Mucosa of descending colon (tissue), 3 donors: ENCODE measurements at places on chromosomes 4 and X. TPM values are rescaled to one million over a fixed set of nuclear protein-coding genes. Genes with fewer than 3 reads are reported as not detected.

RBM46 gene
- total RNA-seq: not detected

UGT2B11 gene
- 0.13 TPM for total RNA-seq

OPN1MW2 gene
- not detected for total RNA-seq

MAGED4B gene
- 15.7 TPM for total RNA-seq

CENPI gene
- total RNA-seq: 2.2 TPM

GYG2 gene
- 3.7 TPM for total RNA-seq

RBMXL3 gene
- not detected for total RNA-seq

AVPR2 gene
- total RNA-seq: 0.54 TPM

ITGB1BP2 gene
- 1.6 TPM for total RNA-seq

GPRIN3 gene
- 6.0 TPM for total RNA-seq

FGA gene
- 0.84 TPM for total RNA-seq

CHM gene
- total RNA-seq: 16.9 TPM

CXCL6 gene
- not detected for total RNA-seq

DDX53 gene
- not detected for total RNA-seq

ARMCX1 gene
- 4.6 TPM for total RNA-seq

INTU gene
- 8.2 TPM for total RNA-seq

- DNase-seq: no peak
Measured at GRCh38 chr4:62377700-62378099, 1177.6 kb downstream of the ADGRL3 start.

GRCh38 chr4:8123389-8123788 lies 35.2 kb downstream of the ABLIM2 start:
- no peak for DNase-seq

GRCh38 chr4:168852933-168853713 lies 156.9 kb downstream of the CBR4 start:
- no peak for DNase-seq

DNA sequence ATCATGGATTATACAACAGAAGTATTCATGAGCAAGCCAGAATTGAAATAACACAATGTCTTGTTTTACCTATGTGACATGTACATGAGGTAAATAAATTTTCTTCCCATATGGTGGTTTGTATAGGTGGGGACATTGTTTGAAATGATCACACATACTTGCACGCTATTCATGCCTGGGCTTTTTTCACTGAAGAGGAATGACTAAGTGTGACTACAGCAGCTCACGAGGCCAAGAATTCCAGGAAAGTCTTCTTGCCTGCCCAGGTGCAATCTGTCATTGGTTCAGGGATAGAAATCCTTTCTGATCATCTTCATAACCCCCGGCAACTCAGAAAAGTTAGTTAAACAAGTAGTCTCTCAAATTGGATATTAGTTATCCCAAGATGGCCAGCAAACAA lies 36.3 kb upstream of the AREG start:
- DNase-seq: no peak

DNA sequence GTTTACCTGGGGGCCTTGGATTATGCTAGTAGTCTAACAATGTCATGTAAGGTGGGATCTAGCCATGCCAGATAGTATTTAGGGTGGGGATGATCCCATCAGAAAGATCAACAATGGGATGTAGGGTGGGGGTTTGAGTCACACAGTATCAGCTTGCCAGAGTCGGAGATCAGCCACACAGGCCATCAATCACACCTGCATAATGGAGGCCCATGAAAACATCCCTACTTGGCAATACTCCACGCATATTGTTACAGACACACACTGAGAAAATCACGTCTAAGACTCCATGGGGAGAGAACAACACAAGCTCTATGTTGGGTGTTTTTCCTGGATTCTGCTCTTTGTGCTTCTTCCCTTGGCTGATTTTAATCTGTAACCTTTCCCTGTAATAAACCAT lies 49.5 kb upstream of the SLC25A4 start:
- no peak for DNase-seq

- no peak for DNase-seq
Measured at GRCh38 chr4:140174543-140174942, 20.6 kb upstream of the MAML3 start.

GRCh38 chr4:175065228-175065627 lies 147.1 kb downstream of the ADAM29 start:
- DNase-seq: no peak

GRCh38 chr4:5969336-5969735 lies 48.9 kb downstream of the C4orf50 start:
- no peak for DNase-seq

- no peak for DNase-seq
Measured at GRCh38 chr4:5963611-5964010, 54.6 kb downstream of the C4orf50 start.

- no peak for DNase-seq
Measured at GRCh38 chr4:86909546-86910295, 17.5 kb upstream of the C4orf36 start.

DNA sequence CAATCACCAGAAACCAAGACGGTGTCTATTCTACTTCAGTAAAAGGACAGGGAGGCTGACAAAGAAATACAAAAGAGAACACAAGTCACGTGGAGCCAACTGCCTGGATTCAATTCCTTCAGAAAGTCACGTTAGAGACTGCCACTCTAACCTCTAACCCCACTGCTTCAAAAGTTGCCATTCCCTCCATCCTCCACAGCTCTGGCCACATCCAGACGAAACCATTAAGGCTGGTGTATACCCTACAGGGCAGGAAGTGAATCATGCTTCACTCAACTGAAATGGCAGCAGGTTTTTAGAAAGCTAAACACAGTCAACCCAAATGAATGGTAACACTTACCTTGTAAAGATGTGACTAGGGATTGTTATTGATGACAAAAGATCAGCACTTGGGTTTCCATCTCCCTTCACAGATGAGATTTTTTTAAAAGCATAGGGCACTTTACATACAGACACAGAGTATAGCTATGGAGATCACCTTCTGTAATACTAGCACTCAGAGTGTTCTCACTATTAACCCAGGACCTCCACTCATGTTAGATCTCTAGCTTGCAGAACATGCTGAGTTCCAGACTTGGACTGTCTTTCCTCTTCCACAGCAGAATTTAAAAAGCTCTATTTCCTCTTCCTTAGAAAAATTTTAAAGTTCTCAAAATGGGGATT lies 37.4 kb downstream of the MAML3 start:
- no peak for DNase-seq

DNA sequence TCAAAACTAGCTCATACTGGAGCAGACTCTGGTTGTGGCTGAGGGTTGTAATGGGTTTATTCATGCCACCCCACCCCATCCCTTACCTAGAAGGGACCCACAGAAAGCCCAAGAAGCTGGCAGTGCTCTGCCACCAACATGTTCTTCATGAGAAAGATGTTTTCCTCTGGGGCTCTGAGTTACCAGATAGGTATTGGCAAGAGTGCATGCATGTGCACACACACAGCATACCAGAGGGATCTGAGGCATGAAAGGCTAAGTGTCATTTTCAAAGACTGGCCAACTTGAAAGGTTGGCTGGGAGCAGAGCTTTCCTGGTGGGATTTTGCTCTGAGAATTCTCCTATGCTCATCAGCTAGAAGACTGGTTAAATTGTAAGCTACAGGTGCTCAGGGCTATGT lies 65.2 kb downstream of the PHOX2B start:
- DNase-seq: no peak

- DNase-seq: no peak
Measured at GRCh38 chr4:177128306-177128705, 181.4 kb upstream of the NEIL3 start.

GRCh38 chr4:87011340-87012034 lies 76.7 kb downstream of the AFF1 start:
- DNase-seq: no peak

DNA sequence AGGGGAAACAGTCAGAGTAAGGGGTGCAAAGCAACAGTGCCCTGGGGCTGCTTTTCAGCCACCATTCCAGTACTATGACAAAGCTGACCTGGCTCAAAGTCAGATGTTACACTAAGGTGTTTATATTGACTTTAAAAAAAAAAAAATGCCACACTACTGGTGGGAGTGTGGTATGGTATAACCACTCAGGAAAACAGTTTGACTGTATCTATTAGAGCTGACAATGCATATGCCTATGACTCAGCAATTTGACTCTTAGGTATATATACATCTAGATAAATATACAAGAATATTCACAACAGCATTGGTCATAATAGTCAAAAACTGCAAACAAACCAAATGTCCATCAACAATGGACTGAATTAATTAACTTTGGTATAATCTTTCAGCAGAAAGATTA lies 15.0 kb downstream of the ASB9 start:
- DNase-seq: no peak

DNA sequence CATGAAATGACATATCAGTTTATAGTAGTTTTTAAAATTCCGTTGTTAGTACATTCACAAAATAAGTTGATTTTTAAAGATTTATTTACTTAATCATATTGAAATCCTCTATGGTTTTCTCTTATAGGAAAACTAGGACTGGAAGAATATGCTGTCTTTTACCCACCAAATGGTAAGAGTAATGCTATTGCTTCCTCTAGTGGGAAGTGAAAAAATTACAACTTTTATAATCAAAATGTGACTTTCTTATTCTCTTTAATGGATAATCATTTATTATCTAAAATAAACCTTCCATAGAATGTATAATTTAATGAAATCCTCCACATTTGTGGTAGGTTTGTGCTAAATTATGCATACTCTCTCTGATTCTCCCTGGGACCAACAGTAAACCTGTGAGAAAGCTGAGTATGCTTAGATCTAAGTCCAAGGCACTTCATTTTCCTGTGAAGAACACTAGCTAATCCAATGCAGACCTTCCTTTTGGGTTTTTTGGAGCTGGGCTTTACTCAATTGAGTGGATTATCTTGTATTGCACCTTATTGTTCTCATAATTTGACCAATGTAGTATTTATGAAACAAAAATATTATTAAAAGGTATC lies 136.2 kb downstream of the TBC1D19 start:
- no peak for DNase-seq

- no peak for DNase-seq
Measured at GRCh38 chr4:182778222-182778982, 138.8 kb downstream of the DCTD start.

DNA sequence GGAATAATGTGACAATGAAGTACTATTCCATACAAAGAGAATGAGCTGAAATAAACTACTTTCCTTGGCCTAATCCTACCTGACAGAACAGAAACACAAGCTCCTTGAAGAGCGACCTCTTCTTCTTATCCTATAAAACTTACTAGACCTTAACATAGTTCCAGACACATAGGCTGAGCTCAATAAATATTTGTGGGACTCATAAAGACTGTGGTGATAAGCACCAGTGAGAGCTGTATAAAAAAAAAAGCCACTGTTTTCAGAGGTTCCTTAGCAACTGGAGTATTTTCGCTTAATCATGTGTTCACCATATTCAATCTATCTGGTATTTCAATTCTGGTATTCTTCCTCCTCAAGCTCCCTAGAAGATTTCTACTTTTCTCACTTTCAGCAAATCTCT lies 1129.6 kb downstream of the STPG2 start:
- DNase-seq: no peak

DNA sequence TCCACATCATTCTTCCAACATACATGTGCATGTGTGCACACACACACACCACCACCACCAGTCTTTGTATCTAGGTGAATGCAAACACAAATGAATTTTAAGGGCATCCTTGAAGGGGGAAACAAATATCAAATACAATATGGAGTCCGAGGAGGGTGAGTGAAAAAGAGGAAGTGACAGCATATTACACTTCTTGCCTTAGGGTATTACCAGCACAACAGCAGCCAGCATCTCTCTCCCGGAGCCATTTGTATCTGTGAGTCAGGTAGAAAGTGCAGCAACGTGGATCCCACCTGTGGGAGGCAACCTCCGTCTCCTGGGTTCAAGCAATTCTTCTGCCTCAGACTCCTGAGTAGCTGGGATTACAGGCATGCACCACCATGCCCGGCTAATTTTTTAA lies 483.2 kb downstream of the SMARCA1 start:
- DNase-seq: no peak

DNA sequence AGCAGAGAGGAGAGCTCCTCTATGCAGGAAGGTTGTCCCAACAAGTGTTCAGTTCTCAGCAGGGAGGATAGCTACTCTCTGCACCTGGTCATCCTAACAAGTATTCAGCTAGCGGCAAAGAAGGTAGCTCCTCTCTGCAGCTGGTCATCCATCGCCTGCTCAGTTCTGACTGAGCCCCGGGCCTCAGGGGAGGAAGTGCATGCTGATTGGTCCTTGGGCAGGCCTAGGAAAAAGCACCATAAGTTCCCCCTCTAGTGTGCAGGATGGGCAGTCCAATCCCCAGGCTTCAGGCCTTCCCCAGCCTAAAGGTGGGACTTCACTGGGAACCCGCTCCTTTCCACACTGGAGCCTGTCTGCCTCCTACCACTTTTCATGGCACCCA lies 4.4 kb upstream of the FBXW7 start:
- DNase-seq: no peak

GRCh38 chrX:19342331-19342906 lies 1.3 kb upstream of the PDHA1 start:
- DNase-seq: no peak

- DNase-seq: peak; percentile 35
Measured at GRCh38 chr4:153790962-153791551, 2.2 kb upstream of the SFRP2 start.

GRCh38 chr4:129708784-129709183 lies 612.8 kb downstream of the C4orf33 start:
- no peak for DNase-seq

DNA sequence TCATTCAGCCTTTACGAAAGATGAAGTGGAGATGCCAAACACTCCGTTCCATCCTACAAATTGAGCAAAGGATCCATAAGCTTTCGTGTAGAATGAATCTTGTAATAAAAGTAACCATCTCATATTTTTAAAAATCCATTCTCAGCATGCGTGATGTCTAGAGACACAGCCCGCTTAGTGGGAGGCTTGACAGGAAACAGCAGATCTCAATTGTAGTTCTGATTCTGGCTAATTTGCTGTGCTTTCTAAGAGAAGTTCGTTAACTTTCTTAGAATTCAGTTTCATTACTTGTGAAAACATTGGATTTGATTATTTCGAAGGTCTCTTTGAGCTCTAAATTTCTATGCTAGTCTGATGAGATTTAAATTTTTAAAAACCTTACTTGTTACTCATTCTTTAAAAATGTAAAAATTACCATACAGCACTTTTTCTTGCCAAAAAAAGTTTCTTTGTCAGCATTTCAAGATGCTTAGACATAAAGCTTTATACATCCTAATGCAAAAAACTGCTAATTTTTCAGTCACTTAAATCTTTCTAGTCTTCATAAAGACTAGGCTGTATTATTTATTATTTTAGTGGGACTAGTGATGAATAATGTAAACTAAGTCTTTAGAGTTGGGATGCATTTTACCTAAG lies 66.9 kb upstream of the NEIL3 start:
- DNase-seq: no peak

- DNase-seq: no peak
Measured at GRCh38 chrX:153380691-153381090, 20.5 kb downstream of the PNMA6E start.

DNA sequence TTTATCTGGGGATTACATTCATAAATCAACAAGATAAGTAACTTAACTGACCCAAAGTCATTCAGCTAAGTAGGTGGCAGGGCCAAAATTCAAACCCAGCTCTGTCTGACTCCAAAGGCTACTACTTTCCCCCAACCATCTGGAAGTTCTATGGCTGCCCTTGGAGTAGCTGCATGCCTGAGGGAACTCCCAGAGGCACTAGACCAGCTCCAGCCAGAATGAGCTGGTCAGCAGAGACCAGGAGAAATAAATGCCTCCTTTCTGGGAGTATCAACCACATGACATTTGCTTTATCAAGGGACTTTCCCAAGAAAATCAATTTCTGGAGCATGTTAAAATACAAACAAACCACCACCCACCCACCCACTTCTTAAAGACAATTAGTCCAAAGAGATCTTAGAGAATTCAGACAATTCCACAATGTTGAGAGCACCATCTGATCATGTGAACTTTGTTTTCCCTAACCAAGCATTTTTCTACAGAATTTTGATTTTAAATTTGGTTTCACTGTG lies 180.5 kb downstream of the EFHC2 start:
- no peak for DNase-seq

GRCh38 chr4:1686440-1687036 lies 2.4 kb upstream of the FAM53A start:
- no peak for DNase-seq
